Right cardiac atrium (tissue), 5 donors: ENCODE measurements at places on chromosomes 11 and 22.

- DNase-seq: peak; percentile 85
Measured at GRCh38 chr11:63945477-63946163, 6.8 kb downstream of the NAA40 start.

- no peak for DNase-seq
Measured at GRCh38 chr22:35266277-35266676, 9.0 kb downstream of the HMGXB4 start.

DNA sequence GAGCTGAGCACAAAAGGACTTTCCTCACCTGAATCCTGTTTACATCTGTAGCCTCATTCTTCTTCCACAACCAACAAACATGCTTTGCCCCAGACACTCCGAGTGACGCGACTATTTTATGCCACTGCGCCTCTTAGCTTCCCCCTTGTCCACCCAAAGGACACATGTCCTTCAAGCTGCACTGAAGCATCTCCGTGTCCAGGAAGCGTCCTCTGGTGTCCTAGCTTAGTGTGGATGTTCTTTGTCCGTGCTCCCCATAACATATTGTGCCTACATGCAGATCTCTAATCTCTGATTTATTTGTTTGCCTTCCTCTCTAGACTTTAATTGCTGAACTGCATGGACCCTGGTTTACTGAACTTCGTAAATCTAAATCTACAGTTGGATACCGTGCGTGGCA, 20.1 kb upstream of the CECR2 start:
- no peak for DNase-seq

- DNase-seq: no peak
Measured at GRCh38 chr11:29312812-29313211, 704.0 kb downstream of the KCNA4 start.

DNA sequence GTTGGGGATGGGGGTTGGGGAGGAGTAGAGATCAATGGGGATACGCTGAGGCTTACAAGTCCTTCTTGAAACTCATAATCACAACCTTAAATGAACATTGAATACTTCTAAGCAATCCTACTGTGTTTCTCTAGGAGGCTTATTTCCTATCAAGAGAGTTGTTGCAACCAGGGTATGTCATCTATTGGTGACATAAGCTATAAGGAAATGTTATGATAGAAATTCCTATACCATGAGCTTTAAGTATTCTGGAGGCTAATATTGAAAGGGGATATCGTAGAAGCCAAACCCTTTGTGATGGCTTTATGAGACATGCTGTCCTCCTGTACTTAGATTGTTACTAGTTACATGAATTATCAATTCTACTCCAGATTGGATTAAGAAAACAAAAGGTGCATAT, 72.9 kb downstream of the DKK3 start:
- DNase-seq: no peak
